AML-193 (cell line): ENCODE measurements at places on chromosomes 3 and 15.
A peak's percentile ranks its signal among the peaks of the same experiment; 100 is the strongest.

GRCh38 chr3:19901337-19901736 lies 32.7 kb downstream of the EFHB start:
- peak; percentile 60 for DNase-seq

- DNase-seq: no peak
These were observed 171.0 kb upstream of the SMAD3 start for GRCh38 chr15:66894363-66894762.

DNA sequence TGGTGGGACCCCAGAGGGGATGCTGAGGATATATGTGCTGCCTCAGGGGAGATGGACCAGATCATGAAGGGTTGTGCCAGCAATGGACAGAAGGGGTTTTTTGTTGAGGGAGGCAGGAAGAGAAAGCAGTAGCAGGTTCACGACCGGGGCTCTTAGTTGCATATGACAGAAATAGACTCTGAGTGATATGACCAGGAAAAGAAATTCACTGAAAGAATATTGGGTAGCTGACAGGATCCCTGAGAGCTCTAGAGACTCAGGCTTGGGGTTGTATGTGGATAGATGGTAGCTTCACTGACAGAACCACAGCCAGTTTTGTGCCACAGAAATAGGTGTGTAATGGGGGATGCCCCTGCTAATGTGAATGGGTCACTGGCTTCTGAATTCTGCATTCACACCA lies 241.6 kb downstream of the ZNF621 start:
- no peak for DNase-seq

- no peak for DNase-seq
These were observed 207.2 kb upstream of the GBE1 start for GRCh38 chr3:81968658-81969057.

DNA sequence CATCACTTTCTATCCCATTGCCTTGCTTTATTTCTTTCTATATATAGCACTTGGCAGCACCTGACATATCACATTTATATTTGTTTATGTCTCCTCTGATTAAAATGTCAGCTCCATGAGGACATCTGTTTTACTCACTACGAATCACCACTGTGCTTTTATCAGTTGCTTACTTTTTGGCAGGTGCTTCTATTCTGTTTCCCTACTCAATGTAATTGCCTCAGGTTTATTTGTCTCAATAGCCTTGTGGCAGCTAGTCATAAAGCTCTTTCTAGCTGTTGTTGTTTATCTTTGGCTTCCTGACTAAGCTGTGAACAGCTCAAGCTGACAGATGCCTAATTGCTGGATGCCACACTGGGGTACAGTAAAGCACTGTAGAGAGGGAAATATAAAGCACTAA lies 85.5 kb downstream of the VPS13C start:
- DNase-seq: no peak

- no peak for DNase-seq
These were observed 7.7 kb downstream of the CXCR6 start for GRCh38 chr3:45950686-45951600.

- no peak for DNase-seq
These were observed 16.1 kb downstream of the ZDHHC23 start for GRCh38 chr3:113963879-113964278.

DNA sequence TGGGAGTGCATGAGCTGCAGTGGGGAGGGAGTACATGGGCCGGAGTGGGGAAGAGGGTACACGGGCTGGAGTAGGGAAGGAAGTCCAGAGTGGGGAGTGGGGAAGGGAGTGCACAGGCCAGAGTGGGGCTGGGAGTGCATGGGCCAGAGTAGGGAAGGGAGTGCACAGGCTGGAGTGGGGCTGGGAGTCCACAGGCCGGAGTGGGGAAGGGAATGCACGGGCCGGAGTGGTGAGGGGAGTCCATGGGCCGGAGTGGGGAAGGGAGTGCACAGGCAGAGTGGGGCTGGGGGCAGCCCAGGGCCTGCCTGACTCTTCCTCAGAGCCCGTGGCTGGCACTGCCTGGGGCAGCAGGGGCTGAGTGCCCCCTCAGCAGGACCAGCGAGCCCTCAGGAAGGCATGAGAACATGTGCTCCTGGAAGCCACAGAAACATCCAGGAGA lies 40.7 kb downstream of the KLF15 start:
- DNase-seq: no peak

GRCh38 chr15:95277266-95277665 lies 1045.9 kb downstream of the MCTP2 start:
- no peak for DNase-seq

DNA sequence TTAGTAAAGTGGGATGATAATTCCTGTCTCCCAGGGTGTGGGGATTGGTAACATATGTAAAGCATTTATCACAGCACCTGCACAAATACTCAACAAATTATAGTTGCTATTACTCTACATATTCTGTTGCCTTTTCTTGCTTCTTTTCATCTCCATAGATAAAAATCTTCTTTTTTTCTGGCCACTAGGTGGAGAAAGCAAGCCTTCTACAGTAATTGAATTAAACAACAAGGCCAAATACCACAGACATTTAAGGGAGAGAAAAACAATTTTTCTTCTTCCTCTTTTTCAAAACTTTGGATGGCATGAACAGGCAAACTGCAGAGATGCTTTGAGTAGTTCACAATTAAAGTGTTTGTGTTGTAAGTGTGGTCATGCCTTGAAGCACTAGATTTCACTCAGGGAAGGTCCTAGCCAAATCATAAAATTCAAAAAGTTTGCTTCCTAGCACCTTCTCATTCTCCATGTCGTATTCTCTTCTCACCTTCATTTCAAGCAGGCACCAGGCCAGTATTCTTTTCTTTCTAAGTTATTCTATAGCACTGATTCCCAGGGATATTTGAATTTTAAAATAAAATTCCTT lies 493.4 kb upstream of the TGFBR2 start:
- peak; percentile 93 for DNase-seq

GRCh38 chr3:187098923-187099512 lies 40.3 kb downstream of the RPL39L start:
- no peak for DNase-seq

GRCh38 chr3:37737134-37737533 lies 124.5 kb upstream of the CTDSPL start:
- no peak for DNase-seq

- no peak for DNase-seq
These were observed 7.9 kb upstream of the DNAJC17 start for GRCh38 chr15:40815042-40815698.

GRCh38 chr3:183490211-183490601 lies 61.8 kb upstream of the MCF2L2 start:
- DNase-seq: no peak

DNA sequence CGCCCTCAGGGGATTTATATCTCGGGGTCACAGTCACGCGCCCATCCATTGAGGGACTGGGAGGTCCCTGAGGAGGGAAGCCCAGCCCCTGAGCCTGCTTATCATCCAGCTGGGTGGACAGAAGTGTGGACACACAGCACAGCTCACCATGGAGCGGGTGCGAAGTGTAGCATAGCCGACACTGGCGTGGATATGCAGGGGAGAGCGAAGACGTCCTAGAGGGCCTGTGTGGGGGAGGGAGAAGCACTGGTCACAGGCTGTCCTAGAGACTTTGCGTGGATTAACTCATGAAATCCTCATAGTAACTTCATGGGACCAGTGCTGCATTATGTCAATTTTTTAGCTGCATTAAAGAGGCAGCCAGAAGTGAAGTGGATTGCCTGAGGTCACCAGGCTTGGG lies 26.1 kb upstream of the PLXND1 start:
- DNase-seq: no peak

GRCh38 chr3:49417516-49418120 lies 4.7 kb downstream of the AMT start:
- DNase-seq: no peak

DNA sequence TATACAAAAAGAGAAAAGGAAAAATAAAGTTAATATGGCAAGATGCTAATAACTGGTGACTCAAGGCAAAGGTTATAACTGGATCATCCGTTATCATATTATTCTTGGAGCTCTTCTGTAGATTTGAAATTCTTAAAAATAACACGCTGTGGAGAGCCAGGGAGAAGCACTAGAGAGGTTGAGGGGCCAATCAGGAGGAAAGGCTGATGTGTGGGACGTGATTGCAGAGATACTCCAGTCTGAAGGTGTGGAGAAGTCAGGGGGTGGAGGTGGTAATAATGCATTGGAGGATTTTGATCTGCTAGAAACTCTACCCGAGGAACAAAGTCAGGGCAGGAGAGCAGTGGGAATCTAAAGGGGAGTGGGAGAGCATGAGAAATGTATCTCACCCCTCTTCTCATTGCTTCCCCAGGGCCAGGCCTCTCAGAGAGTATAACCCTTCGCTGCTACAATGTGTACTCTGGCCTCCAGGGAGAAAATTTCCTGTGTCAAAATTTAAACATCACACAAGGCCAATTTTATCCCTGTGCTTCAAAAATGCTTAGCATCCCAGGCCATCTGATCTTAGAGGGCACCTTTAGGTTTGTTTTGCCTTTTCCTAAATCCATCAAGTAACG lies 211.5 kb upstream of the SEMA6D start:
- DNase-seq: no peak

DNA sequence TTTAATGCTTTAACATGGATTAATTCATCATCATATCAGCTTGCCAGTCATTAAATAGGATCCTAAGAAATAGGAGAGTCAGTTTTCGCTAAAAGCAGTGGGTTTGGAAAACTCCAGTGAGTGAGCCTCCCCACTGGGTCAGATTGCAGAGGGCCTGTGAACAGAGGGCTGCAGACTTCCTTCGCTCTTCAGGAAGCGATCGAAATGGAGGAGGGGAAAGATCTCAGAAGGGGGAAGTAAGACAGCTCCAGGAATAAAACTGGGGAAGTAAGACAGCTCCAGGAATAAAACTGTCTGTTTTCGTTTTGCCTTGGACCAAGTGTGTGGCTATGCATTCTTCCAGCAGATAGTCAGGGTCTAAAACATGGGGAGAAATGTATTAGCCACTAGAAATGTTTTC lies 124.8 kb upstream of the C15orf61 start:
- no peak for DNase-seq

DNA sequence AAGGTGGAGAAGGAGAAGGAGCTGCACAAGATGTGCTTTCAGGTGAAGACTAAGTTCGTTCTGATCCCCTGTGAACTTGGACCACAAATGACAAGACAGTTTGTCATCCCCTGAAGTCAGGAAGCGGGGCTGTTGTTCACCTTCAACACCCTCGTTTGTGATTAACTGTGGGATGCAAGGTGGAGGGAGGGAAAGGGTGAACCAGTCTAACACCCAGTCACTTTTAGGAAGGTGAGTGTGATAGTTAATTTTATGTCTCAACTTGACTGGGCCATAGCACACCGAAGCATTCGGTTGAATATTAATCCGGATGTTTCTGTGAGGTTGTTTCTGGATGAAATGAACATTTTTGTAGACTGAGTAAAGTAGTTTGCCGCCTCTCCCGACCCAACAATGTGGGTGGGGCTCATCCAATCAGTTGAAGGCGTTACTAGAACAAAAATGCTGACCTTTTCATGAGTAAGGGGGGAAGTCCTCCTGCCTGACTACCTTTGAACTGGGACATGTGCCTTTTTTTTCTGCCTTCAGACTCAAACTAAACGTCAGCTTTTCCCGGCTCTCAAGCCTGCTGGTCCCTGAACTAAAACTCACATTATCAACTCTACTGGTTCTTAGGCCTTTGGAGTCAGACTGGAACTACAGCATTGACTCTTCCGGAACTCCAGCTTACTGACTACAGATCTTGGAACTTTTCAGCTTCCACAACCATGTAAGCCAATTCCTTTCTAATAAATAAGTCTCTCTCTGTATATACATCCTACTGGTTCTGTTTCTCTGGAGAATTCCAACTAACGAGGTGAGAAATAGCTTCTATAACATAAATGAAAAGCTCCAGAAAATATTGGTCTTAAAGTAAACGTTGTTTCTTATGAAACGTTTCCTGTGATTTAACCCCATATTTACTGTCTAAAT lies 264.0 kb upstream of the SLITRK3 start:
- no peak for DNase-seq

- no peak for DNase-seq
These were observed 9.3 kb downstream of the WWTR1 start for GRCh38 chr3:149648525-149648924.

DNA sequence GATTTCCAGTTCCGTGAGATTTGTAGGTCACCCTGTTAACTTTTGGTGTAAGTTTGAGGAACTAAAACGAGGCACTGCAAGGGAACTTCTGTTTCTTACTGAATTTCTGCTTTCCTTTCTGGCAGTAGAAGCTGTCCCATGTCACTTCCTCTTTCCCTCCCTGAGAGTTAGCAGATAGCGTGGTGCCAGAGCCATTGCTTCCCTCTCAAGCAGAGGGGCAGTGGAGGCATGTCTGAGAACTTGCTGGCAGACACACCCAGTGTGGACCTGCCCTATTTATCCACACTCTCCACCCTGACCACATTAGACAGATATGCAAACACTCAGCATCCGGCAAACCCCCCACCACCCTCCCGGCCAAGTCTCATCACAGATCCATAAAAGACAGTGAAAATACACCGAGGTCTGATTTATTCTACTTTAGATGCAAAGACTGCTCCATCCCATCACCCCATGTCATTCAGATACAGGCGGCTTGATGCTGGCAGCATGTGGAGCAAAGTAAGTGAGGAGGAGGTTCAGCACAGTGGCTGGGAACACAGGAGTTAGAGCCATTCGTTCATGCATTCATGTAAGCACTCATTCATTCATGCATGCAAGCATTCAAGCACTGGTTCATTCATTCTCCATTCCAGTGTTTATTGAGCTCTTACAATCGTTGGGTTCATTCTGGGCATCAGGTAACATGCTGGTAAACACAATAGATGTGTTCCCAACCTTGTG lies 324.7 kb downstream of the SHQ1 start:
- peak; percentile 100 for DNase-seq

GRCh38 chr3:48960841-48961413 lies 29.1 kb upstream of the P4HTM start:
- peak; percentile 19 for DNase-seq

DNA sequence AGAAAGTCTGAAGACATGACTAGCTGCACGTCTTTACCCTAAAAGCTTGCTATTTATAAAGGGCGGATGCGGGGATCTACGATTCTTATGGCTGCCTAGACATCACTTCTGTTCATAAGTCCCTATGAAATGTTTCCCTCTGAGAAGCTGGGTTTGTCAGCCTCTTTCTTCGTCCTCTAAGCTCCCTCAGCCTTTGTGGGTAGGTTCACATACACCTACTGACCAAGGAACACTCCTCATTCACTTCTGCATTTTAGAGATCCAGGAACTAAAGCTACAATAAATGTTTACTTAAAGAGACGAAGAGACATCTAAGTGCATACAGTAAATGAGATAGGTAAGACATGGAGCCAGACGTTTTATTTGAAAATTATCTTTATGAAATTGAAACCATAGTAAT lies 16.7 kb upstream of the RAMAC start:
- no peak for DNase-seq

DNA sequence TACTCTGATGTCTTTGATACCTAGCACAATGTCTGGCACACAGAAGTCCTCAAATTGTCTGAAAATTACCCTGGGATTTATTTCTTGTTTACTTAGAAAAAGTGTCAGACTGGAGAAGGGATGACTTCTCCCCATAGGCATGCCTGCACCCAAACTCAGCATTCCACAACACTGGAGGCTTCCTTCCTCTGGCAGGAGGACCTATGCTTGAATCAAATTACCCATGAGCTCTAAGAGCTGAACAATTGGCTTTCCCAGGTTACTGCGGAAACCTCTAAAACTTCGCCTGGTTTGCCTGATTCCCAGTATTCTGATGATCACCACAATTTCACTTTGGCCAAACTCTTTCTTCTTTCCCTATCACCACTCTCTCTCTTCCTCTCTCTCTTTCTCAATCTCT lies 217.4 kb downstream of the DIPK2A start:
- no peak for DNase-seq
